Fibroblast of gingiva (primary cell): ENCODE measurements at places on chromosomes 7 and 10.

DNA sequence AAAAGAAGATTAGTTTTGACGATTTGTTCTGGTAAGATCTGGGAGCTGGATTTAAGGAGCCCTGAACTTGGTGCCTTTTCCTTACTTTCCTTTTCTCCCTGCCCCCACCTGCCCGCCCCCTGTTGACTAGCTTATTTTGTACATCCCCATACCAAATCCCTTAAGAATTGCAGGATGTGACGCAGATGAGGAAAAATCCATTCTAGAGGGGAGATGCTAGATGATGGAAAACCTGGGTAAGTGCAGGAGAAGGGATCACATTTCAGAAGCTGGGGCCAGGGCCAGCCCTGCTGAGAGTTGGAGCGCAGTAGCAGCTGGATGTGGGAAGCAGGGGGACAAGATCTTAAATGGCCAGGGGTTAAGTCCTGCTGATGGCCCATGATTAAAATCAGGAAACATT is 93.9 kb downstream of the CCDC3 start:
- DNase-seq: no peak

- no peak for DNase-seq
These were observed 155.7 kb upstream of the RHEB start for GRCh38 chr7:151675196-151675920.

- DNase-seq: peak; percentile 10
These were observed 2.0 kb downstream of the FLNC start for GRCh38 chr7:128831994-128832879.

DNA sequence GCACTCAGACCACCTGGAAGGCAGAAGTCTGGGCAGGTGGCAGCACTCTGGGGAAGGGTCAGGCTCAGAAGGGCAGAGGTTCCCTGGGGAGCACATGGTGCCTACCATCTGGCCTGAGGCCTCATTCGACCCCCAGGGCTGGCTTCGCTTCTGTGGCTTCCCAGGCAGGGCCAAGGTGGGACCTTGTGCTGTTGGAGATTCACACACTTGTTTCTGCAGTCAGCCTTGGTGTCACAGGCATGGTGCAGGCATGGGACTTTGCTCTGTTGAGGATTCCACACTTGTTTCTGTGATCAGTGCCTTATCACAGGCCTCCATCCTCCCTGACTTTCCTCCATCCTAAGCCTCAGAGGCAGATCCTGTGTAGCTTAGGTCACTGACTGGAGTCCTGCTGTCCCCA is 11.3 kb upstream of the FAM241B start:
- no peak for DNase-seq

DNA sequence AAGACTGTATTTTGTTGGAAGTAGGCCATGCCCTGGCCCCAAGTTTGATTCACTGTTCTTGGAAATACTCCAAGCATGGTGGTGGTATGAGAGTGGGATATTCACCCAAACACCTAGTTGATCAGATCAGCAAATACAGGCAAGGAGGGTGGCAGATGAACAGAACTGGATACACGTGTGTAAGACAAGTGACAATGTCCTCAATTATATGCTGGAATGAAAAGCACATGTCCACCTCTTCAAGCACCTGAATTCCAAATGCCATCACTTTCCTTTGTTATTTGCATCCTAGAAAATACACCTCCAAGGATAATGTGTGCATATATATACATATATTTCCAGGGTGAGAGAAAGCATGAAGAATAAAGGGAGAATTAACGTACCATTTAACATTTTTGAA is 131.8 kb upstream of the ZEB1 start:
- no peak for DNase-seq

GRCh38 chr10:110364531-110364937 is 59.8 kb upstream of the SMNDC1 start:
- DNase-seq: no peak

- no peak for DNase-seq
These were observed 1.3 kb upstream of the SCRN1 start for GRCh38 chr7:29990931-29991330.

GRCh38 chr10:100810091-100810834 is 64.9 kb downstream of the PAX2 start:
- no peak for DNase-seq
